Coronary artery (tissue), 2 donors: ENCODE measurements at places on chromosomes 7 and 10.

- DNase-seq: no peak
Observed at GRCh38 chr7:149226840-149227494, 12.5 kb upstream of the ZNF212 start.

- DNase-seq: no peak
Observed at GRCh38 chr10:73065441-73065840, 31.2 kb downstream of the P4HA1 start.

DNA sequence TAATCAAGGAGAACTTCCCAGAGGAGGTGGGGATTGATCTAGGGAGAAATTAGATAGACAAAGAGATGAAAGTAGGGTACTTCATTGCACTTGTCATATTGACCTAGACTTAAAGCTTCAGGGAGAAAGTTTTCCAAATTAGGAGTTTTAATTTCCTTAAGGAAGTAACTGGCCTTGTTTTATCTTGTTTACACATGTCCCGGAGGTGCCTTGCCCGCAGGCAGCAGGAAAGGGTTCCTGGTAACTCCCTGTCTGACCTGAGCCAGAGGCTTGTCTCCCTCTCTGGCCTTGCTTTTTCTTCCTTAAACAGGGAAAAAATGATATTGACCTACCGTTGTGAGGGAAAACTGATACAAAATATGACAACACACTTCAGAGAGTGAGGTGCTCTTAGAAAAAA lies 181.6 kb downstream of the EVX1 start:
- no peak for DNase-seq

DNA sequence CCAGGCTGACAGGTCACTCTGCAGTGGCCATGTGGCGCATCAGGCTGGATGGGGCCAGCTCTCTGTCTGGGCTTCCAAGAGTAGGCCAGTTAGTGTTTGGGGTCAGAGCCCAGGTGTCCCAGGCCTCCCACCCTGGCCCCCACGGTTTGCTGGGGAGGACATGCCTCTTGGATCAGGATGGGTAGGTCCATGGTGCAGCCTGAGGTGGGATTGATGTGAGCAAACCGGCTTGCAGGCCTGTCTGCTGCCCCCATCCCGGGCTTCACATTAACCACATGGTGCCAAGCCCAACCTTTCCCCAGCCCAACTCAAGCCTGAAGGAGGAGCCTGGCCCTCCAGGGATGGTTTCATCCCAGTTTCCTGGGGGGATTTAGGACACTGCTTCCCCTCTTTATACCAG lies 39.2 kb downstream of the LDB3 start:
- no peak for DNase-seq

GRCh38 chr7:141242568-141242967 lies 168.7 kb downstream of the TMEM178B start:
- DNase-seq: no peak

DNA sequence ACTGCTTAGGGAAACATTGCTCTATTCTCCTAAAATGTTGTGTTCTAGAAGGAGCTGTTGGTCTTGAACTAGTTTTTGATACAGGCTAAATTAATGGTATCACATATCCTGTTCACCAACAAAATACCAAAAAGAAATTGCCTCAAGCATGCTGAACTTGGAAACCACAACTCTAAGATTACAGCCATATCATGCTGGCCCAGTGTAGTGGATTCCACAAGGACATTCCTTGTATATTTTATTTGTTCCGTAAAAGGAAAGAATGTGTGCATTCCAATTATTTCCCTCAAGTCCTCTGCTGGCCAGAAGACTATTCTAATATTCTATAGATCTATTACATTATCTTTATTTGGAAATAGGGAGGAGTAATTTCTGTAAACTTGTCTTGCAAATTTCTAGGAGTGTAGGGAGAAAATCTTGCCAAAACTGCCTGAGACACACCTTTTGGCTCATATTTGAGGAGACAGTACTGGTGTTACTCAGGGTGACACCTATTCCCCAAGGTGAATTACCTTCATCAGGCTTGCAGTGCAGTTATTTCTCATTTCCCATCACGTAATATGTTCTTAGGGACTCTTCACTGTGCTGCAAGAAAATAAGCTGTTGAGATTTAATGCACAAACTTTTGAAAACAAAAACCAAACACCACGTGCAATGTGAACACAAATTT lies 1.9 kb upstream of the NEBL start:
- no peak for DNase-seq

GRCh38 chr10:114276671-114277070 lies 37.6 kb downstream of the VWA2 start:
- no peak for DNase-seq

DNA sequence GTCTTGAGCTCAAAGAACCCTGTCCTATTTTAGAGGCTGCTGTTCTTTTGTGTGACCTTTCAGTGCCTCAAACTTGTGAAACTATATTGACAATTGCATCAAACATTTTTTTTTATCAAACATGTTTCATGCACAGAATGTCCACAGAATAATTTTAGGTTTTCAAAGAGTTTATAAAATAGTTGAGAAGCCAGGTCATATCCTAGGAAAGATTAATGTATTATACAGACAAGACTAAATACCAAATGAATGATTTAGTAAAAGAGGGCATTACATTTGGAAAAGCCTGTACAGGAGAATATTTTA lies 67.0 kb downstream of the CDK6 start:
- DNase-seq: no peak

- peak; percentile 77 for DNase-seq
Observed at GRCh38 chr10:92291921-92292845, 1.2 kb downstream of the MARCHF5 start.

- no peak for DNase-seq
Observed at GRCh38 chr10:112208997-112209396, 25.4 kb upstream of the GPAM start.

- no peak for DNase-seq
Observed at GRCh38 chr7:5445981-5446594, 22.5 kb upstream of the TNRC18 start.

DNA sequence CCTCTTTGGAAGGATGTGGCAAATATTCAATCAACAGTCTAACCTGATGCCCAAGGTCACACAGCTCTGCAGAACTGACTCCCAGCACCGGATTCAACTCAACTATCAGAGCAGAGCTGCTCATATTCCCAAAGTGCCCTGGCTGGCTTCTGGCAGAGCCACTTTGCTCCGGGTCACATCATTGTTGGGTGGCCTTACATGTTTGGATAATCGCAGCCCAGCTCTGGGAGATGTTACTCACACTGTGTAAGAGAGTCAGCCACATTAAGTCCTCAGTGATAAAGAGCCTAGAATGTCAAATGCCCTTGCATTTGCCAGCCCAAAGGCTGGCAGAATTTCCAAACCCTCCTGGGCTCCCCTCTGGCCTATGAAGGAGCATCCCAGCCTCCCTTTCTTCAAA lies 79.8 kb upstream of the PDE1C start:
- no peak for DNase-seq

- no peak for DNase-seq
Observed at GRCh38 chr10:131850383-131850870, 50.4 kb upstream of the PPP2R2D start.

GRCh38 chr7:52283335-52283734 lies 752.1 kb upstream of the POM121L12 start:
- no peak for DNase-seq
